Endodermal cell (in vitro differentiated cells): ENCODE measurements at places on chromosomes 2 and 18. TPM values are rescaled to one million over a fixed set of nuclear protein-coding genes. Genes with fewer than 3 reads are reported as not detected.

Gene ASB18
- not detected in 2 replicates for total RNA-seq

Gene LDLRAD4
- total RNA-seq, result 11.2 and 15.1 TPM in 2 replicates

Gene RNU2-63P
- 8.3 and 19.8 TPM in 2 replicates for total RNA-seq

Gene VIT
- 0.45 and 0.53 TPM in 2 replicates for total RNA-seq

Gene IL18RAP
- total RNA-seq, result not detected in 2 replicates

Gene ANKRD44
- 1.5 to 6.2 TPM (median 4.0 TPM) in 3 replicates for total RNA-seq

Gene GALNT3
- total RNA-seq, result 9.5 and 9.7 TPM in 2 replicates

Gene TPO
- total RNA-seq, result not detected in 2 replicates

Gene RAX
- total RNA-seq, result 0.18 to 5.3 TPM (median 0.63 TPM) in 3 replicates

Gene LTBP1
- 31.8 to 43.4 TPM (median 39.4 TPM) in 3 replicates for total RNA-seq

Gene MAP3K19
- not detected in 2 replicates for total RNA-seq

Gene TFCP2L1
- total RNA-seq, result 3.0 and 4.3 TPM in 2 replicates

Gene MAPK4
- total RNA-seq, result 0.96 to 3.8 TPM (median 3.4 TPM) in 3 replicates
